Astrocyte (in vitro differentiated cells and primary cell): ENCODE measurements at places on chromosomes 2 and 18. TPM values are rescaled to one million over a fixed set of nuclear protein-coding genes. Genes with fewer than 3 reads are reported as not detected.

DNA sequence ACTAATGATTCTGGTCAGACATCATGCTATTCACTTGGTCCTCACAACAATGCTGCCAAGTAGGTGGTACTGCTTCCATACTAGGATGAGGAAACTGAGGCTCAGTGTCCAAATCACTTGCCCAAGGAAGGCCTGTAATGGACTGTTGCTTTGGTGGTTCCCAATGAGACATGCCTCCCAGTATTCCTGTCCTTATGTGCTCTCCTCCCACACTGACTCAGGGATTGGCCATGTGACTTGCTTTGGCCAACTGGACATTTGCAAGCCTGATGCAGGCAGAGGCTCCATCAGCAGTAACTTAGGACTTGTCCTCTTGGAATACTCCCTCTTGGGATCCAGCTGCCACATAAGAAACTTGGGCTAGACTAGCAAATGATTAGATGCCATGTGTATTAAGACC is 3.0 kb downstream of the FBXO41 start:
- no peak for DNase-seq

- peak; percentile 87 for DNase-seq
Measured at GRCh38 chr2:216031960-216032689, 18.8 kb upstream of the MREG start.

ACVR1C gene
- total RNA-seq: 0.62 and 0.95 TPM in 2 replicates

GRCh38 chr2:15556311-15556930 is 4.7 kb downstream of the NBAS start:
- DNase-seq: no peak

RUFY4 gene
- not detected in 2 replicates for total RNA-seq

CNRIP1 gene
- total RNA-seq: 4.0 and 4.4 TPM in 2 replicates

UPP2 gene
- not detected in 2 replicates for total RNA-seq

RALBP1 gene
- total RNA-seq: 57.5 and 57.7 TPM in 2 replicates
